NCI-H2107 (cell line): ENCODE measurements at places on chromosomes 12 and 14.

DNA sequence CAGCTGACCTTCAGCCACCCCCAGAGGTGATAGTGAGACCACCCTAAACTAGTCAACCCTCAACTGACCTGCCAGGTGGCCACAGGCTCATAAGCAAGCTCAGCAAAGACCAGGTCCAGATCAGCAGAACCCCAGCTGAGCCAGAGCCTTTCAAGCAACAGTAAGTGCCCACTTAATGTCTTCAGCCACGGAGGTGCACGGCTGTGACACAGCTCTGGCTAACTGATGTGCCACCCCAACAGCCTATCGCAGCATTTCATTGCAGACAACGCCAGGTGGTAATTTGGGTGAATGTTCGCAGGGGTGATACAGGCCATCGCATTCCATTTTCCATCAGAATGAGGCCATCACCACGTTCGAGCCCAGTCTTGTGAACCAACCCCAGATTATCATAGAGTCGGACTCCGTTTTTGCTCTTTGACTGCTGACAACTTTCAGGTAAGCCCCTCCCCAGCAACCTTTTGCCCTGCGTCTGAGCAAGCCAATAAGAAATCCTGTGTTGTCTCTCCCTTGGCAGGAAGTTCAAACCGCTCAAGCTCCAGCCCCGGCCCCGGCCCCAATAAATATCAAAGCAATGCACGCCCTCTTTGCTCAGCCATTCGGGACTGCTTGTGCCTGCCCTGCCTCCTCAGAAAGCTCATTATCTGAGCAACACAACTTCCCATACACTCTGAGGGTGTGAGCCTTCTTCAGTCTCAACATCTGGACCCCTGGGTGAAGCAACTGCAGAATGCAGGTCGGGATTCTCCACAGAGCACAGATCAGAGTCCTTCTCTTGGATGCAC is 44.4 kb downstream of the JAG2 start:
- DNase-seq = no peak

DNA sequence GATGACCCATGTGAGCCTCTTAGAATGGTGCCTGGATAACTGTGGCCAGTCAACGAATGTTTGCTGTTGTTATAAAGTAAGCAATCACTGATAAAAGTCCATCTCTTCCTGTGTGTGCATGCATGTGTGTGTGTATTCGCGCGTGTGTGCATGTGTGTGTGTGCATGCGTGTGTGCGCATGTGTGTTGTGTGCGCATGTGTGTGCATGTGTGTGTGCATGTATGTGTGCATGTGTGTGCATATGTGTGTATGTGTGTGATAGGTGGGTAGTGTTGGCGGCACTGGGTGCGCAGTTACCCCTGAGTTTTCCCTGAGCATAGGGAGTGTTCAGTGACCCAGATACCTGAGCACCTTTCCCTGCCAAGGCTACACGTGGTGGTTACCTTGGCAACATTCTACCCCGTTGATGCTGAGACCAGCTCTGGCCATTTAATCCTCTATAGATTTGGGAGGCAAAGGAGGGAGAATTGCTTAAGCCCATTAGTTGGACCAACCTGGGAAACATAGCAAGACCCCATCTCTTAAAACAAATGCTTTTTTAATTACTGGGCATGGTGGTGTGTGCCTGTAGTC is 137.8 kb downstream of the SLC15A4 start:
- DNase-seq = no peak

- DNase-seq = no peak
These were observed 1.1 kb downstream of the BRI3BP start for GRCh38 chr12:124994437-124994975.

DNA sequence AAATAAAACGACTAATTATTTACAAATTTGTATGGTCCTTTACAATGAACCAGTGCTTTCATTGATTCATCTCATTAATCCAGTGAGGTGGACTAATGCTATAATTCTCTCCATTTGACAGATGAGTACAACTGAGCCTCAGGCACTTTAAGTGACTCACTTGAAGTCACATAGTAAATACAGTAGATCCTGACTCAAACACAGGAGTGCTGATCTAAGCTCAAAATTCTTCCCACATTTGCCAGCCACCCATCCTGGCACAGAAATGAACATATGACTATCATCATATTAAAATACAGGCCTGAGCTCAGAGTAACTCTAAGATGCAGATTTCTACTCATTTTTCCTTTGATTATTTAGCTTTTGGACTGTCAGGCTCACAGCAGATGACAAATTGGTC is 30.6 kb downstream of the SLC16A7 start:
- no peak for DNase-seq

GRCh38 chr12:132151766-132152410 is 7.6 kb downstream of the NOC4L start:
- no peak for DNase-seq

DNA sequence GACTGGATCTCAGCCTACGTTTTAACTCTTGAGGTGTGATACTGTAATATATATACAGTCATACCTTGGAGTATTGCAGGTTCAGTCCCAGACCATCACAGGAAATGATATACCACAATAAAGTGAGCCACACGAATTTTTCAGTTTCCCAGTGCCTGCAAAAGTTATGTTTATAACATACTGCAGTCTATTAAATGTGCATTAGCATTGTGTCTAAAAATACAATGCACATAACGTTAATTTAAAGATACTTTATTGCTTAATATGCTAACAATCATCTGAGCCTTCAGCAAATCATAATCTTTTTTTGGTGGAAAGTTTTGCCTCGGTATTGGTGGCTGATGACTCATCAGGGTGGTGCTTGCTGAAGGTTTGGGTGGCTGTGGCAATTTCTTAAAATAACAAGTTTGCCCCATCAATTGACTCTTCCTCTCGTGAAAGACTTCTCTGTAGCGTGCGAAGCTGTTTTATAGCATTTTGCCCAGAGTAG is 18.9 kb downstream of the PYROXD1 start:
- DNase-seq = no peak

DNA sequence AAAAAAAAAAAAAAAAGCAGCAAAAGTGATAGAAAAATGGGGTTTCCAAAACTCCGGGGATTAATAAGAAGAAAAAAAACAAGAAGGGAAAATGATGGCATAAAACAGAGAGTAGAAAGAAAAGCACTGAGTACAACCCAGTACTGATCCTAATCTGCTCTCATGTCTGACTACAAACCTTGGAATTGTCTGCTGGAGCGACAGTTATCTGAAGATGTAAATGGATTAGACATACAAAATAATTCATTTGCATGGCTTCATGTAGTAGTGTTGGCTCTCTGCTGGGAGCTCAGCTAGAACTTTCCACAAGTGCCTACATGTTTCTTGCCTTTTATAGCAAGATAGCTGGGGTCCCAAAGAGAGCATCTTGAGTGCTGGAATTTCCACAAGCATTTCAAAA is 34.2 kb downstream of the ZCRB1 start:
- no peak for DNase-seq
